ENCODE measurements at places on chromosomes 5 and 9. TPM values are rescaled to one million over a fixed set of nuclear protein-coding genes. Genes with fewer than 3 reads are reported as not detected.
A peak's percentile ranks its signal among the peaks of the same experiment; 100 is the strongest.

Gene MRPS2
- 106 TPM for total RNA-seq

Gene KIF2A
- 51.3 TPM for total RNA-seq

Gene TAF11L5
- not detected for total RNA-seq

GRCh38 chr9:97981846-97982682, 1.1 kb upstream of the ANP32B start:
- DNase-seq = no peak

DNA sequence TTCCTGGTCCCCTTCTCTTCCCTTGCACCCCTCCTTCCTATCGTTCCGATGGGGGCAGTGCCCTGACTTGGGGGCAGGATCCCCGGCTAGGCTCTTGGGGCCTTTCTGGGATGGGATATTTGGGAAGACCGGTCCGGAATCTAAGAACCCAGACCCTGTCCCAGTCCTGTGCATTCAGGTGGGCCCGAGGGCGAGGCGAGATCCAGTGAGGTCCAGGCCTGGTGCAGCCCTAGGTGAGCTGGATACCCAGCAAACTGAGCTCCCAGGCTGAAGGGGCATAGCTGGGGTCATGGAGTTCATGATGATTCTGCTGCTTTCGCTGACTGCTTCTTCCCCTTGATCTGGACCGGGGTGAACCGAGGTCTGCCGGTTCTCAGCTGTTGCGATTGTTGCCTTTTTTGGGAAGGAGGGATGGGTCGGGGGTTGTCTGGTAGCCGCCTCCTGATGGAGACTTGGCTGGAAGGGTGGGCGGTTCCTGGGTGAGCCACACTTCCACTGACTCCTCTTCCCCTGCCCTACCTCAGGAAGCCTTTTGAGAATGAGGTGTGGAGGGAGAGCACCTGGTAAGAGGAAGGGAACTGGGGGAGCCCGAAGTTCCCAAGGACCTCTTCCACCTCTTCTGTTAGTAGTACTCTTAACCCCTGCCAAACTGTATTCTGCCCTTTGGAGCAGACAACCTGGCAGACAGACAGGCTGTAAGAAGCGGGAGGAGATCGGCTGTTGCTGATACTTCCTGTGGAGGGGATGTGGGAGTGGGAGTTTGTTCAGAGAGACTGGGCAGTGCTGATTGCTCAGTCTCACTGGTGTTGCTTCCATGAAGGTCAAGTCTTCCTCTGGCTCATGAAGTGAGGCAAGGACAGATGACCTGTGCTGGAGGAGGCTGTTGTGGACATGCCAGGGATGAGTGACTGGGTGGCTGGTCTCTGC, 1.0 kb downstream of the LRRC8A start:
- DNase-seq = no peak

GRCh38 chr5:72434781-72435437, 72.3 kb downstream of the ZNF366 start:
- no peak for DNase-seq

GRCh38 chr9:72701510-72701909, 180.1 kb downstream of the TMC1 start:
- no peak for DNase-seq

DNA sequence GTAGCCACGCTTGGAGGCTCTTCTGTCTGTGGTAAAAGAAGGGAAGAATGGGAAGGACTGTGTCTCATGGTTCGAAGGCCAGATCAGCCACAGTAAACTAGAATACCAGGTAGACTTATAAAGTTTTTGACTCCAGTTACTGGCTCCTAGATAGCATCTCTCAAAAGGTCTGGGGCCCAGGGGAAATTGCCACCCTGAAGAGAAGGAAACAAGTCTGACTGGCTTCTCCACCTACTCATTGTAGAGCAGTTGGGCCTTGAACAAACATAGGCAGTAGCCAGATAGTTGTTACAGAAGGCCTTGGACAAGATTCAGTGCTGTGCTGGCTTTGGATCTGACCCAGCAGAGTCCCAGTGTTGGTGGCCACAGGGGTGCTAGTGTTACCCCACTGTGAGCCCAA, 890.4 kb downstream of the EFNA5 start:
- no peak for DNase-seq

GRCh38 chr5:124504081-124504916, 242.1 kb downstream of the ZNF608 start:
- no peak for DNase-seq

- peak; percentile 54 for DNase-seq
Measured at GRCh38 chr9:113548221-113549041, 84.9 kb downstream of the RGS3 start.

GRCh38 chr5:122412966-122413365, 100.9 kb downstream of the SNCAIP start:
- no peak for DNase-seq

DNA sequence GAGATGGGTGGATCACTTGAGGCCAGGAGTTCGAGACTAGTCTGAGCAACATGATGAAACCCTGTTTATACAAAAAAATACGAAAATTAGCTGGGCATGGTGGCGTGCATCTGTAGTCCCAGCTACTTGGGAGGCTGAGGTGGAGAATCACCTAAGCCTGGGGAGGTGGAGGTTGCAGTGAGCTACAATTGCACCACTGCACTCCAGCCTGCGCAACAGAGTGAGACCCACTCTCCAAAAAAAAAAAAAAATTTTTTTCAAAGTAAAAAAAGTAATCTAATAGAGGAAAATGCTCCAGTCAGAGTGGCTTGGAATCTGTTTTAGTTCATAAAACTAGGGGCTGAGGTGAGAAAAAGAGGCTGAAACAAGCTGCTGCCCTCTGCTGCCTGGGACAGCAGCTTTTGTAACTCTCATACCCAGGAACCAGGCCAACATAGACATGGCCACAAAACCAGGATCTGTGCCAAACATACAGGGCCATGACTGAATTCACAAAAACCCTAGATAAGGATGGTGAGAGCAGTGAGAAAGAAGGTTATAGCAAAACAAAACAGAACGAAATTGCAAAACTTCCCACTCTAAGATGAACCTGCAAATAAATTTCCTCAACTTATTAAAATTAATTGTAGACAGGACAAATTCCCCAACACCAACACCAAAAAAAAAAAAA, 13.1 kb upstream of the DCAF12 start:
- peak; percentile 77 for DNase-seq

- DNase-seq = no peak
Measured at GRCh38 chr5:464843-465590, 22.0 kb downstream of the EXOC3 start.
